ENCODE measurements at places on chromosomes 1 and 21.

DNA sequence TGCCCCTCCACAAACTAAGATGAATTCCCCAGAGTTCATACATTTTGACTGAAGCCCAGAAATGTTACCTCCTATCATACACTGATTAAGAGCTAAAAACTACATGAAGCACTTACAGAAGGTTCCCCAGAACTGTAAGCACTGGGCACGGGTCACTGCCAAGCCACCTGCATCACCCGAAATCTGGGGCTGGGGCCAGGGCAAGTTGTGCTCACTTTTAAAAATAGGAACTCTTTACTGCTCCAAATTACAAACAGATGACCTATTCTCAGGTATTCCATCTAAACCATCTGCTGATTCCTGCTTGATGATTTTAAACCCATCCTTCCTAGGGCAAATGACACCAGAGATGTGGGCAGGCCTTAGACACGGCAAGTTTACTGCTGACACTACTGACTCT is 4.8 kb downstream of the SETD4 start:
- DNase-seq: no peak

DNA sequence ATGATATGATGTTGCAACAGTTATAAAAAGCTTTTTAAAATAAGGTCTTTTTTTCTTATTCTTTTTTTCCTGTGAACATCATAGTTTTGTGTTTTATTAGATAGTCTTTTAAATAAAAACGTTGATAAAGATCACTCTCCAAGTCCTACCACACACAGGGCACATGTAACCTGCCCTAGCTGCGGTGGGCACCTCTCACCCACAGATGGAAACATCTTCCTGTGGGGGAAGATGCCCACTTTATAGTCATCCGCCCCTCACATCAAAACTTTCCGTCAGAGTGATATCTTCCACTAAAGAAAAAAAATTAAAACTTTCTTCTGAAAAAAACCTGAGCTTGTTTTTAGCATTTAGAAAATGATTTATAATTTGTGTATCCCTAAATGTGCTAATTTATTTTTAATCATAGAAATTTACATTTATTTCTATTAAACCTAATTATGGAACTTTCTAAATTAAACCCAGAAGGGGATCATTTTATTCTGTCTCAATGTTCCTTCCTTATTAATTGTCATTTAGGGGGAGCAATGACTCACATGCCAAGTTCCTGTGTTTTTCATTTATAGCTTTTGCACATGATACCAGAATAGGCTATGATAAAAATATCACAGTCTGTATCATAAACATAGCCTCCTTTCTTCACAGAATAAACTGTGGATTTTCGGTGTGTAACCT is 24.7 kb downstream of the TNFRSF9 start:
- DNase-seq: no peak

- no peak for DNase-seq
Observed at GRCh38 chr1:245261786-245262185, 107.0 kb downstream of the KIF26B start.

- DNase-seq: no peak
Observed at GRCh38 chr1:219639876-219640577, 27.1 kb upstream of the ZC3H11B start.

DNA sequence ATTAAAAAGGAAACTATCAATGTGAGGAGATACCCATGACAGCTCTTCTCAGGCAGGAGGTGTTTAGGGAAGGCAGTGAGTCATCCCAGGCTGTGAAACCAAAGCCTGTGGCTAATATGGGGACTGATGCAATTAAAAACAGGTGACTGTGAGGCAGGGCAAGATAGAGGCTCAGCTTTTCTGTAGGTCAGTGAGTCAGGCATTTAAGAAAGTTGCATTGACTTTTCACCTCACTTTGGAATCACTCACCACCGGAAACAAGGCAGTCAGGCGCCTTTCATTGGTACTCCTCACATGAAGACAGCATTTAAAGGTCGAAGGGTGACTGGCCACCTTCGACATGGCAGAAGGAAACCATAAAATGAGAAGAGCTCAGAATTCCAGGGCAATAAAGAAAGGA is 54.5 kb downstream of the PAPPA2 start:
- no peak for DNase-seq

- no peak for DNase-seq
Observed at GRCh38 chr1:113118266-113118665, 45.3 kb downstream of the LRIG2 start.

GRCh38 chr1:4307911-4308545 is 346.4 kb upstream of the AJAP1 start:
- no peak for DNase-seq

GRCh38 chr1:169326956-169327268 is 40.7 kb downstream of the NME7 start:
- DNase-seq: no peak

DNA sequence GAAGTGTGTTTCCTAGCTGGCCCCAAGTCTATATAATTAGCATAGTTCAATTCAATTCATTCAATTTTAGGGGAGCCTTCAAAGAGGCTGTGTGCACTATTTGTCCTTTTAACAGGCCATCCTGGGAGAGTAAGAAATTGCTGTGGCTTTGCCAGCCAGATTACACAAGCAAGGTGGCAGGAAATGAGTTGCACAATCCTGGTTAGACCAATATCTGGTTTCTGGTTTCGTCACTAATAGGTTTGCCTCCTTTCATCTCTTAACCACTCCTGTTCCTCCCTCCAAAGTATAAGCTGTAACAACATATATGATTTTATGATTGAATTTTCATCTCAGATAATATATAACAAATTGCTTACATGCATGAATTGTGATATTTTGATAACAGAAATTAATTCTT is 84.1 kb upstream of the NEGR1 start:
- peak; percentile 36 for DNase-seq

DNA sequence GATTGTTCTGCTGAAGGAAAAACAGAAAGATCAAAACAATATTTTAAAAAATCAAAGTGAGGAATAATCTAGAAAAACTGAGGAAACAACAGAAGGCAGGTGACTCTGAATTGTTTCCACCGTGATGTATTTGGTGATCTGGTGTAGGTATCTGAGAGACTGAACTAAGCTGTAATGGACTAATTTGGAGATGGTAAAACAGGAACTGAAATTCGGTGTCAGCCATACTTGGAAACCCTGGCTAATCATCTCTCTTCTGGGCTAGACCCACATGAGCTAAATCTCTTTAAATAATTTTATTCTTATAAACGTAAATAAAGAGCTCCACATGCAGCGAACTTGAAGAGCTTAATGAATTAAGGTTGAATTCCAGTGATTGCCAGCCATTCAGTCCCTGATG is 1226.1 kb downstream of the NCAM2 start:
- no peak for DNase-seq

GRCh38 chr1:30761381-30762151 is 4.0 kb upstream of the LAPTM5 start:
- DNase-seq: no peak

GRCh38 chr1:200972985-200973742 is 50.4 kb downstream of the KIF21B start:
- no peak for DNase-seq

DNA sequence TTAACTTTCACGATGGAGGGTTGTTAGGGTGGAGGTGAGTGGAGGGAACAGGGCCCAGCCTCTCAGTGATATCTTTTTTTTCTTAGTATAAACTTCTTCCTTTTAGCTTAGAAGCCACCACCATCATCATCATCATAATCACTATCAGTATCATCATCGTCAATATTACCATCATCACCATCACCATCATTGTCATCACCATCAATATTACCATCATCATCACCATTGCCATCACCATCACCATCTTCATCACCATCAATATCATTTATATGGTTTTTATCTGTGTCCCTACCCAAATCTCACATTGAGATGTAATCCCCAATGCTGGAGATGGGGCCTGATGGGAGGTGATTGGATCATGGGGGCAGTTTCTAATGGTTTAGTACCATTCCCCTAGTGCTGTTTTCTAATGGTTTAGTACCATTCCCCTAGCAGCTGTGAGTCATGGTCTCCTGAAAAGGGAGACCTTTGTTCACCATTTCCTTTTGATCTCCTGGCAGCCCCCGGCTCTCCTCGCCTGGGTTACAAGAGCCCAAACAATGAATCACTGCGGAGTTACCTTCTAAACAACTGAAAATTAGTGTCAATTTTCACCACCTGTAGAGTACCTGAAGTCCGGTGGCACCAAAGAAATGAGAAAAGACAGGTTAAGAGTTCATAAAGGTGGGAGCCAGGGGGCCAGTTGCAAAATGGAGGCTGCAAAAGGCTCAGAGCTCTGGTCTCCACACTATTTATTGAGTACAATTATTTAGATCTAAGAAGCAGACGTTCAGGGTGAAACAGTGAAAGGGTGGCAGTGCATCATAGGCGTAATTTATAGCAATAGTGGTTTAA is 3.1 kb upstream of the PLA2G2E start:
- DNase-seq: no peak

GRCh38 chr1:214826619-214827018 is 223.6 kb downstream of the CENPF start:
- no peak for DNase-seq

DNA sequence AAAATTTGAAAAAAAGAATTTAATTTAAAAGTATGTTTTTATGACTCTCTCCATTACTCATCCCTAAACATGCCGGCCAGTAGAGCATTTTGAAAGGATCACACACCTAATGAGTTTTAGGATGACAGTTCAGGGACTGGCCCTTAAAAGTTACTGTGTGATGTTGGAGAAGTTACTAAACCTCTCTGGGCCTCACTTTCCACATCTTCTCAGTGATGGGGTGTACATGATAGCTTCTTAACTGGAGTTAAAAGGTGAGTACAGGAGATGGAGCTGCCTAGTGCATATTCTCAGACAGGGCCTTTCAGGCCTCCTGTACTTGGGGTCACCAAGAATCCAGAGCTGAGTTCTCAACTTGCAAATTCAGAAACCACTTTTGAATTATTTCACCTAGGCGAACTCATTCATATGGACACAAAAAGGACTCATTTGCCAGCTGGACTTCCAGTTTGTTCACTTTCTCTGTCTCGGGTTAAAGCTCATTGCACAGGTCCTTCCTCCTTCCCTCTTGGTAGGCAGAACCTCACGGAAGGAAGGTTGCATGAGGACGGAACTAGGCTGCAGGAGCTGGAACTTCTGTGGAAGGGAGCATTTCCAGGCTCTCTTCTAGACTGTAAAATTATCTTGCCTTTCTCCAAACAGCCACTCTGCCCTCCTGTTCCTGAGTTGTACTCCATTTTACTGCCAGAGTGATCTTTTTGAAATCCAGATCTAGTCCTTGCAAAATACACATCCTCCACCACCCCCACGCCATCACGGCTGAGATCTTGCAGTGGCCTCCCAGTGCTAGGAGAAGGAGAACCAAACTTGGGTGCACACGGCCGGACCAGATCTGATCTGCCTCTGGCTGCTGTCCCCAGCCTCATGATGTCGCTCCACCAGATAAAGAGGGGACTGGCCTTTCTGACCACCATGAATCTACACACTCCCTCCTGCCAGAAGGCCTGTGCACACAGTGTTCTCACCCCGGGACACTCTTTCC is 4.3 kb upstream of the SLC30A1 start:
- DNase-seq: no peak

DNA sequence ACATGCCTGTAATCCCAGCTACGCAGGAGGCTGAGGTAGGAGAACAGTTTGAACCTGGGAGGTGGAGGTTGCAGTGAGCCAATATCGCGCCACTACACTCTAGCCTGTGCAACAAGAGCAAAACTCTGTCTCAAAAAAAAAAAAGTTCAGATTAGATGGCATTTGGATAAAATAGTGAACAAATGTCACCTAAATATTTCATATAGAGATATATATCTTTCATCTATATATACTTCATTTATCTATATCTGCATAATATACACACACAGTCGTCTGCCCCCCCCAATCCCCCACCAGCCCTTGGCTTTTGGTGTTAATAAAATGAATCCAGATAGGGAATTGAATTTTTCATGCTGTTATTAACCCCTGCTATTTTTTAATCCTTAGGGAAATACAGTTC is 5.0 kb downstream of the PPP1R15B start:
- DNase-seq: no peak

DNA sequence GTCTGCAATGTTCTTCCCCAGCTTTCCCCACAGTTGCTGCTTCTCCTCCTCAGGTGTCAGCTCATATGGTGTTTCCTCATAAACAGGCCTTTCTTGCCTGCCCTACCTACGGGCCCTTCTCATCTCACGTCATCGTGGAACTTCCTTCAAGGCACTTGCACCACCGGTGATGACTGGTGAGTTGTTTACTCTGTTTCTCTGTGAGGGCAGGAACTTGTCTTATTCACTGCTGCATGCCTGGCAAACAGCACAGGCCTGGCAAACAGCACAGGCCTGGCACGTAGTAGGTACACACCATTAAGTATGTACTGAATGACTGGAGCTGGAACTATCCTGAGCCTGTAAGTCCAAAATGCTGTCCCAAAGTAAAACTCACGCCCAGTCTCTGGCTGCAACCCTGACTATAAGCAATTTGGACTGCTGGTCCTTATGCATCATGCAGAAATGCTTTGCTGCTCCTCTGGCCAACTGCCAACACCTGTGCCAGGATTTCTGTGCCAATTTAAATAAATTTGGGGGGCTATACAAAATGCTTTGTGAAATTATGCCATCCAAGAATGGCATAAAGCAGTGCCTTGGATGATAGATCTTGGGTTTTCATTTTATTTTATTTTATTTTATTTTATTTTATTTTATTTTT is 25.7 kb downstream of the STK40 start:
- DNase-seq: no peak

- DNase-seq: no peak
Observed at GRCh38 chr1:89070509-89070908, 5.5 kb upstream of the GBP1 start.
